ENCODE measurements at places on chromosomes 1 and 21.

DNA sequence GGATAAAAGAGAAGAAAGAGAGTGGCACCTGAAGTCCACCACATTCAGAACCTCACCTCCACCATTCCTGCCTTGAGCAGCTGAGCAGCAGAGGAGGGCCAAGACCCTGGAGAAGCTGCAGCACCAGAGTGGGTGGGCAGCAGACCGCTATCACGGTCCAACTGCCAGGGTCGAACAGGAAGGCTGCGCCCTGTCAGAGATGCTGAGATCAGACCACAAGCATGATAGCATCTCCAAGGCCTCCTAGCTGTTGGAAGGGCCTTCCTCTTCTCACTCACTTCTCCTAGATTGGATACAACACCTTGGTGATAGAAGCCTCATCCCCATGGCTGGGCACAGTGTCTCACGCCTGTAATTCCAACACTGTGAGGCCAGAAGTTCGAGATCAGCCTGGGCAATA lies 12.1 kb upstream of the SLC45A3 start:
- no peak for DNase-seq

DNA sequence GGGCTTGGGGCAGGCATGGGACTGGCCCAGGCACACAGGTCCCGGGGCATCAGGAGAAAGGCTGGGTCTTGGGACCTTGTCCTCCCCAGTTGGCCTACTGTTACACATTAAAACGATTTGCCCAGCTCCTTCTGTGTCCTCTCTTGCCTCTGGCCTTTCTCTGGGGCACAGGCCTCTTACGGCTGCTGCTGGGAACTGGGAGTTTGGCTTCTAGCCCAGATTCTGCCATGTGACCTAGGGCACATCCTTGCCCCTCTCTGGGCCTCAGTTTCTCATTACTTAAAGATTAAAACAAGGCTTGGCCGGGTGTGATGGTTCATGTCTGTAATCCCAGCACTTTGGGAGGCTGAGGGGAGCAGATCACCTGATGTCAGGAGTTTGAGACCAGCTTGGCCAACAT lies 14.0 kb downstream of the KDF1 start:
- DNase-seq, result no peak

DNA sequence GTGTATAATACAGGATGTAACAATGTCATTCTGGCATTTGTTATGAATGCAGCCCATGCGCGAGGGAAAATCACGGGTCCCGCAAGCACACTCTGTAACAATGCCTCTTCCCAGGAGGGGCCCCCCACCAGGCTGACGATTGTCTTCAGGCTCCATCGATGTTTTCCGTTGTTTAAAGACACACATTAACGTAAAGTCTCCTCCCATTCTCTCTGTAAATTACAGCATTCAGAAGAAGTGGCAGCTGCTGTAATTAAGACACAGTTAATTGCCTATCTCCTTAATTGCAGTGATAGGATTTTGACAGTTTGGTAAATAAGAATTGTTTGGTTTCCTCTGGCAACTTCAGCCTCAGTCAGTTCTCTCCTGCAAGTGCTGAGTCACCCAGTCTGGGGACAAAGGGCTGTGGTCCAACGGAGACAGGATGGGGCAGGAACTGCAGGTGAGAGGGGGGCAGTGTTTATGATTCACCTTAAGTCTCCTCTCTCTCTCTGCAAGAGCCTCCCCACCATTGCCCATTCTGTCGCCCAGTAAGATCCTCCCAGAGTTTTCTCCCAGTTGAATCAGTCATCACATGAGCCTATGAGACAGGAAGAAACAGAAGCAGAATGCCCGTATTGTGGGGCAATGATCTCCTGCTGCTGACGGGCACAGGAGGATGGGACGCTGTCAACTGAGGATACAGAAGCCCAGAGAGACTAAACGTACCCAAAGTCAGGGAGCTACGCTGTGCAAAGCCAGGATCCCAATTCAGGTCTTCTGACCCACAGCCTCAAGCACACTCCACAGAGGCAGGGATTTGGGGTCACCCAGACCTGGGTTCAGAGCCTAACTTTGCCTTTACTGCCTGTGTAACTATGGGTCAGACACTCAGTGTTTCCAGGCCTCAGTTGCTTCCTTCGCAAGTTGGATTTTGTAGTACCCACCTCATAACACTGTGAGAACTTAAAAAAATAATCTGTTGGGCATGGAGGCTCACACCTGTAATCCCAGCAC lies 110.0 kb downstream of the ADSS2 start:
- no peak for DNase-seq

GRCh38 chr1:214718724-214719123 lies 115.7 kb downstream of the CENPF start:
- DNase-seq, result no peak

GRCh38 chr1:71853360-71853759 lies 429.0 kb downstream of the NEGR1 start:
- no peak for DNase-seq

GRCh38 chr1:154743526-154744036 lies 126.5 kb downstream of the KCNN3 start:
- DNase-seq, result no peak

GRCh38 chr1:12172042-12172851 lies 5.5 kb downstream of the TNFRSF1B start:
- peak; percentile 50 for DNase-seq

GRCh38 chr1:117795792-117796191 lies 133.6 kb downstream of the GDAP2 start:
- DNase-seq, result no peak

DNA sequence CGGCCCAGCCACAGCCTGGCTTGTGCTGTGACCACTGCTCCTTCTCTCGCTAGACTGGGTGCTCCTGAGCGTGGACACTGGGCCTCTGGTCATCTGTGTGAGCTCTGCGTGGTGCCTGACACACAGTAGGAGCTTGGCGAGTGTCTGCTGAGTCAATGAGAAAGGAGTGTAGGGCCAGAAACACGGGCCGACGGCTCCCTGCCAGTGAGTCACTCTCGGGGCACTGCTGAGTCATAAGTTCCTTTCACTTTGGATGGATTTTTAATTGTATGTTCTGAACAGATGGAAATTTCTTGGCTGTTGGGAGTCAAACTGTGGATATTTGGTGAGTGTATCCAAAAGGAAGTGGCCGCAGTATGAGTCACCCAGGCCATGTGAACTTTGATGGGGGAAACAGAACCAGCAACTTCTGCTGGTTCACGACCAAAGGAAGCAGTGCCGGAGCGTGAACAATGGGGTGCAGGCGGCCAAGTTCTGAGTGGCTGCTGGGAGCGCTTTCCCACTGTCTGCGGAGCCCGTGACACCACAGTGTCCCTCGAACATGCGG lies 41.0 kb upstream of the COL18A1 start:
- no peak for DNase-seq

DNA sequence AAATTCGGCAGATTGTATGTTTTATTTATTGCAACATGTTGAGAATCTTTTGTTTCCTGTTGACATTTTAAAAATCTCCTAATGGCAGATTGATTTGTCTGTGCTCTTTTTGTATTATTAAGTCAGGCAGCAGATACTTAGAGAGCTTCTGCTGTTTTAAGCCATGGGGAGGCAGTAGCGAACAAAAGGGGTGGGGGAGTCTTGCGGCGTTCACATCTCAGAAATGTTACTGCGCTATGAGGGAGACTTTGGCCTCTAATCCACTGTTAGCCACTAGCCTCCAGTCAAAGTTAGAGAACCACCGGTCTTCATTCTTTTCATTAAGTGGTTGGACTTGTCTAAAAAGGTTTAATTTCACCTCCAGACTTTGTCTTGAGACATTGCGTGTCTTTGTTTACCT lies 93.6 kb downstream of the DYRK1A start:
- no peak for DNase-seq

DNA sequence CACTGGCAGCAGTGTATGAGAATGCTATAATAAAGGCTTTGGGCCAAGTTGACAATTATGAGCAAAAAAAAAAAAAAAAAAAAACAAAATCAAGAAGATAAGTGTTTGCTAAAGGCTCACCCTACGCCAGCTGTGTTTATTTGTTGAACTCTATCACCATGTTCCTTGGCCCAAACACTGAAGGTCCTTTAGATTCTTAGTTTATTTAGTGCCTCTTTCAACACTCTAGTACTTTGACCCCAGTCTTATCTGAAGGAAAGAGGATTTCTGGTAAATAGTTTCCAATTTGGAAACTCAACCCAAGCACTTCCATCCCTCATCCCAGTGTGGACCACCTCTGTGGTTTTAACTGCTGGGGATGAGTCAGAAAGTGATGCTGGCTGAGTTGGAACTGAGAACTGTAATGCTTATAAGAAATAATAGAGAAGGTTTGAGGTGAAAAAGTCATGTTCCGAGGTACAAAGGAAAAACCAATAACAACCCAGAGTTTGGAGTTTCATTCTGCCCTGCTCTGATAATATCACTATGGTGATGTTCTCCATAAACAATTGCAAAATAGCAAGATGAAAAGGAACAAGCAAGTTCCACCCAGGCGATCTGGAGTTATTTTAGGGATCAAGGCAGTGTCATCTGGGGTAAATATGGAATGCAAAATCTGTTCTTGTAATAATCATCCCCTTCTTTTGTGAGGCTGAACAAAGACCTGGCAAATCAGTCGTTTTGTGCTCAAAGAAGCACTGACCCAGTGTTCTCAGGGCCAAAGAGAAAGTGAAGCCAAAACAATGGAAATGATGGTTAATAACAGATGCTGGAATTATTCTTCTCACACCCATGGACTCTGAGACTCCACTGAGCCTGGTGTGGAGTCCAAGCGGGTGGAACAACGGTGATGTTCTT lies 19.7 kb upstream of the CAPZB start:
- no peak for DNase-seq

DNA sequence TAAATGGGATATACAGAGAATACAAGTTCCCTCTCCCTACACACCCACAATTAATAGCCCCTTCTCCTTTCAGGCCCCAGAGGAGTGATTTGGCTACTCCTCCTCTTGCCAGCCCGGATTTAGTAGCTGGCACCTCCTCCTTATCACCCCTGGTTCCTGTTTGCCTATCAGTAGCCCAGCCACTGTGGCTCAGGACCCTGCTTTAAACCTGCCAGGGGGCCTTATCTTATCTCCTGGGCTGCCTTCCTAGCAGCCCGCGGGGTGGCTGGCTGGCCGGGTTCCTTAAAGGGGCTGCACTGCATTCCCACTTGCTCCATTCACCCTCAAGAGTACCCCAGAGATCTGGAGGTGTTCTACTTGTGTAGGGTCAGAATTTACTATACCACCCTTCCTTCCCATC lies 70.4 kb downstream of the PLEKHA6 start:
- DNase-seq, result no peak

GRCh38 chr1:155226910-155227260 lies 18.4 kb downstream of the MTX1 start:
- DNase-seq, result no peak

DNA sequence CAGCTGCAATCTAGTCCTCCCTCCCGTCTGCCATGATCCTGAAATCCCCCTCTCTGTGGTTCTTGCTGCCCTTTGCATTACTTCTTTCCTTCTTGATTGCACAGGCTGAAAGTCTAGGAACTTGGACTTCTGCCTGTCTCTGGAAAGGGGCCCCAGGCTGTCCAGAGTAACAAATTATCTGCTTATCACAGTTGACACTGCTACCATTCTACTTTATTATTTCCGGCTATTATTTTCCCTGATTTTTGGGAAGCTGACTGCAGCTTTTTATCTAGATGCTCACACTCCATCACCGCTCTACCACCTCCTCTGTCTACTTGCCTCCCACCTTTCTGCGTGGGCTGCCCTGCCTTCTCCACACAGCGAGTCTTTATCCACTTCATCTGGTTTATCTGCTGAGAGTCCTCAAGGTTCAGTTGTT lies 202.1 kb upstream of the PLXNA2 start:
- DNase-seq, result no peak

DNA sequence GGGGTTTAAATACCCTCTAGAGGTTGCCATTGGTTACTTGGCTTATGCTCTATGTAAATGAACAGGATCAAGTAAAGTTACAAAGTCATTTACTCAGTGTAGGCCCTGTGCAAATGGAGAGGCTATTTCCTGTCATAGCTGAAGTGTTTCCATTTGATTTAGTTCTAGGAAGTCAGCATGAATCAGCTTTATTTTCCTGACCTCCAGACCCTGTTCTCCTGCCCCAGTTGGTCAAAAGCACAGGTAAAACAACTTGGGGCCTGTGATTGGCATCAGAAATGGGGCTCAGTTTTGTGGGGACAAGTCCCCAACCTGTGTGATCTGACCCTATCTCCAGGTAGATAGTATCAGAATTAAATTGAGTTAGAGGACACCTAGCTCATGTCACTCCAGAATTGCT lies 239.9 kb downstream of the HHAT start:
- no peak for DNase-seq

GRCh38 chr21:37365517-37366481 lies 774 bp upstream of the DYRK1A start:
- DNase-seq, result peak; percentile 72

- no peak for DNase-seq
These were observed 93.9 kb downstream of the TBX19 start for GRCh38 chr1:168374566-168374965.

All from CD8-positive, alpha-beta memory T cell (primary cell).